IMR-90 (cell line): ENCODE measurements at places on chromosomes 3 and 15. TPM values are rescaled to one million over a fixed set of nuclear protein-coding genes. Genes with fewer than 3 reads are reported as not detected.

DNA sequence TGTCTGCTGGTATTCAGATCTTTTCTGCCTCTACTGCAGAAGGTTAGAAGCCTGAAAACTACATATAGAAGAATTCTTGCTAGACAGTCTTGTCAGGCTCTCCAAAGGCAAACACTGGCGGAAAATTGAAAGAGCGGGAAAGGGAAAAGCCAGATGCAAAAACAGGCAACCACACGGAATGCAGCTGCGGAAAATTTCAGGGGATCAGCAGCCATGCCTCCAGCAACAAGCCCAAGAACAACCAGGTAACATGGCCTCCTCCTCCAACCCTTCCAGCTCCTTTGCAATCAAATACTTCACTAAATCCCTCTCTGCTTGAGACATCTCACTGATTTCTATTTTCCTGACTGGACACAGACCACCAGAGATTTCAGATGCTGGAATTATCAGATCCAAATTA lies 9.6 kb downstream of the UBP1 start:
- no peaks in the 10 kb centered on the region for H3K36me3 ChIP-seq
- H3K4me1 ChIP-seq: peaks cover 14% of the 10 kb centered on the region
- no peak overlapping the region for H3K27ac ChIP-seq
- DNase-seq: no peak
- H3K27me3 ChIP-seq: no peaks in the 10 kb centered on the region

DNA sequence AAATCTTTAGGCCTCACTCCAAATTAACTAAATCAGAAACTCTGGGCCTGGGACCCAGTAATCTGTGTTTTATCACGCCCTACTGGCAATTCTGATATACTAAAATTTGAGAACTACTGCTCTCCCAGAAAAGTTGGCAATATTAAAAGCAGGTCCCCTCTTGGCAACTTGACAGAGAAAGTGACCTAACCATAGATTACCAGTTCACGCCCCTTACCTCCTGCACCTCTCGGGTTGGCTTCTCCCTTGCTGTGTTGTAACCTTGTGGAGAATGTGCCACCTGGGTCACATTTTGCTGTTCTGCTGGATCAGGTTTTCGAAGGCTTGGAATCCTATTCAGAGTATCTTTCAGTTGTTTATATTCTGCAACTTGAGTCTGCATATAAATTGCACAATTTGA lies 59.1 kb downstream of the GOLIM4 start:
- no peak overlapping the region for H3K27ac ChIP-seq
- peaks cover 11% of the 10 kb centered on the region for H3K36me3 ChIP-seq

- H3K4me3 ChIP-seq: no peak overlapping the region
- peaks cover 52% of the 10 kb centered on the region for H3K36me3 ChIP-seq
- no peaks in the 10 kb centered on the region for H3K27me3 ChIP-seq
- peaks cover 21% of the 10 kb centered on the region for H3K4me1 ChIP-seq
- H3K27ac ChIP-seq: peak overlapping the region; percentile 91
These were observed 53.2 kb downstream of the OXNAD1 start for GRCh38 chr3:16318176-16318575.

GRCh38 chr3:36840453-36840921 lies 76.1 kb upstream of the DCLK3 start:
- H3K4me3 ChIP-seq: no peak overlapping the region
- no peaks in the 10 kb centered on the region for H3K4me1 ChIP-seq
- H3K36me3 ChIP-seq: peaks cover 11% of the 10 kb centered on the region
- H3K27me3 ChIP-seq: no peaks in the 10 kb centered on the region
- no peak for DNase-seq
- H3K27ac ChIP-seq: no peak overlapping the region

- no peaks in the 10 kb centered on the region for H3K4me1 ChIP-seq
- H3K27ac ChIP-seq: no peak overlapping the region
- no peaks in the 10 kb centered on the region for H3K36me3 ChIP-seq
- H3K4me3 ChIP-seq: no peak overlapping the region
- no peak for DNase-seq
These were observed 30.3 kb upstream of the CMC1 start for GRCh38 chr3:28210968-28211713.

DNA sequence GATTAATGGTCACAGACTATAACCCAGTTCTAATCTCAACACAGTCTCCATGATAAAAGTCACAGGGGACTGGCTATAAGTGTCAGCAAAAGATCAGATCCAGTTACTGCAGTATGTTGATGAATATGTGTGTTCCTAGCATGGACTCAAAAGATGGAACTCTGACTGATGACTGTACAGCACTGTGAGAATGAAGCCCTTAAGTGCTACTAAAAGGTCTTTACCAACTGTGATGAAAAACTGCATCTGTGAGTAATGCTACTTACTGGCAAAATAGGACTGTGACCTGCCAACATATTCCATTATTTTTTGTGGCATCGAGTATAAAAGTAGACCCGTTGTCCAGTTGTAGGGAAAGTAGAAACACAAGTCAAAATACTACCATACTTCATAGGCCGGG lies 284.2 kb downstream of the ROBO2 start:
- H3K4me3 ChIP-seq: no peak overlapping the region
- H3K4me1 ChIP-seq: 0 out of 2 replicates have a peak, but pooled peaks cover 2% of the 10 kb centered on the region
- no peak overlapping the region for H3K27ac ChIP-seq
- no peaks in the 10 kb centered on the region for H3K36me3 ChIP-seq
- no peaks in the 10 kb centered on the region for H3K27me3 ChIP-seq

DNA sequence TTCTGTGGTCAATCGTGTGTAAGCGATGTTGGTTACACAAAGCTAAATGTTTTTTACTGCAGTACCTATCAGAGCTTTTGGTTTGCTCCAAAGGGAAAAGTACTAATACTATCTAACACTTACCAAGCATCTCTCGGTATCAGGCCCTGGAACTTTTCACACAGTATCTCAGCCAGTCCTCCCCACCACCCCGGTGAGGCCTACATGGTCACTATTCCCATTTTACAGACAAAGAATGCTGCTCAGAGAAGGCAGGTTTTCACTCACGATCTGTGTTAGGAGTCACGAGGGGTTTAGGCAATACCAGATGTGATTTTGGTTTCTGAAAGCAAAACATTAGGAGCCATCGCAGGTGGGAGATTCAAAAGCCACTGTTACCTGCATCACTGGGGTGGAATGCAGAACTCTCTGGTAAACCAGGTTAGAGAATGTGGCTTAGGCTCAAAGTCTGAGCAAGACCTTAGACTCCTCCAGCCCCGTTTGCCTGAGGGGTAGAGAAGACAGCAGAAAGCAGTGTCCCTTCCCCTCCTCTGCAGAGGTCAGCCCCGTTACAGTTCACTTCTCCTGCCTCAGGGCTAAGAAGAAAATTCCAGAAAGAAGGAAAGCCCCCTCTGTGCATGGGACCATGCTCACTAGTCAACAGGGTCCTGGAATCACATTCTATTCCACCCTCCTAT lies 57.2 kb downstream of the XXYLT1 start:
- no peaks in the 10 kb centered on the region for H3K27me3 ChIP-seq
- no peak overlapping the region for H3K4me3 ChIP-seq
- DNase-seq: no peak

DNA sequence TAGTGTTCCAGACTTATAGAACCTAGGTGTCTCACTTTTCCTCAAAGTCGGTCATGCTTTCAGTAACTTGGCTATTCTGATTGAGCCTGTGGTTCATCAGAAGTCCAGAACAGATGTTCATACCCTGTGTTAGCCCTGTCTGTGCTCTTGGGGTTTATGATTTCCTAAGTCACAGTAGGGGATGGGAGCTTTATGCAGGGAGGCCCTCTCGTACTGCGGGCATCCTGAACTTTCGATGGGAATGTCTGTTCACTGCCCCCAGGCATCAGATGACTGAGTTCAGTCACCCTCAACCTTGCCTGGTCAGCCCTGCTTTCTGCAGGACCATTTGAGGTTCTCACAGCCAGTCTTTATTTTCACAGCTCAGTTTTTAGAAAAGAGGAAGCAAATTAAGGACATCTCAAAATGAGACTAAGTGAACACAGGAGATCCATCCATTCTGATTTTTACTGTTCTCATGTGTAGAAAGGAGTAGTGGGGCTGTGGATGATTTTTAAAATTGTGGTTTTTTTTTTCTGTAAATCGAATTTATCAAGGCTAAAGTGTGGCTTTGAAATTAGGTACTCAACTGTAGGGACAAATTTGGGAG lies 71.3 kb downstream of the CMTM8 start:
- DNase-seq: no peak
- H3K27me3 ChIP-seq: peaks cover 17% of the 10 kb centered on the region
- no peaks in the 10 kb centered on the region for H3K4me1 ChIP-seq
- no peak overlapping the region for H3K4me3 ChIP-seq

DNA sequence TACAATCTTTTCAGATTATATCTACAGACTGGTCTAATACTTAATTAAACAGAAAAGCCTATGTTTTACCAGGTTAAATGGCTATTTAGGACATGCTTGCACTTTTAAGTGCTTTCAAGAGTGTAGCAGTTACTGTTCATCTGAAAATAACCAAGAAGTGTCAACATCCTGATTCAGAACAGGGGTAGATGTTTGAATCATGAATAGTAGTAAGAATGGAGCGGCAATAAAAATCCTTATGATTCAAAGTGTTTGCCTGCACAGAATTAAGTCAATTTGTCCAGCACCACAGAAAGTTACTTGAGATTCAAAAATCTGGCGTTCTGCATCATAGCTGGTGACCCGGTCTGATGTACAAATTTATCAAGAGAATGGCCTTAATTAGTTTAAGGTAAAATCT lies 48.3 kb downstream of the GREM1 start:
- no peak overlapping the region for H3K27ac ChIP-seq
- H3K4me3 ChIP-seq: no peak overlapping the region
- peaks cover 5% of the 10 kb centered on the region for H3K36me3 ChIP-seq

CHAC1 gene
- polyA plus RNA-seq: 72.5 and 77.8 TPM in 2 replicates

ZNF80 gene
- not detected in 2 replicates for polyA plus RNA-seq

DNA sequence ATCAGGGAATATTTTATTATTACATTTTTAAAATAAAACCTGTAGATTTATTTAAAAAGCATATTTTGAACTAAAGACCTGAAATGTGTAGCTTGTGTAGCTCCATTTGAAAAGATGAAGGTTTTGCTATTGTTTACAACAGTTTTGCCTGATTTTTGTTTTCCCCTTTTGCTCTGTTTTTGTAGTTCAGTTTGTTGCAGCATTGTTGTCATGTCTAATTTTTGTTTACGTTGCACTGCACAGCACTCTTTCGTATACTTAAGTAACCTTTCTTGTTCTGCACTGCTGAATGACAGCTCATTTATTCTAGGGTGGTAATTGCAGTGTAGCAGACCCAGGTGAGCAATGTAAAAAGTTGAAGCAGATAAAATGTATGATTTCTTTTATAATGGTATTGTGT lies 435.8 kb downstream of the LPP start:
- H3K36me3 ChIP-seq: no peaks in the 10 kb centered on the region; the same call in 1 of the 2 replicates
- no peak for DNase-seq
- no peak overlapping the region for H3K4me3 ChIP-seq
- no peaks in the 10 kb centered on the region for H3K27me3 ChIP-seq

- H3K36me3 ChIP-seq: no peaks in the 10 kb centered on the region
- H3K4me3 ChIP-seq: no peak overlapping the region
- no peaks in the 10 kb centered on the region for H3K27me3 ChIP-seq
- DNase-seq: peak; percentile 86
- H3K4me1 ChIP-seq: peaks cover 18% of the 10 kb centered on the region
These were observed 89.7 kb upstream of the FGF12 start for GRCh38 chr3:192817053-192817452.

DNA sequence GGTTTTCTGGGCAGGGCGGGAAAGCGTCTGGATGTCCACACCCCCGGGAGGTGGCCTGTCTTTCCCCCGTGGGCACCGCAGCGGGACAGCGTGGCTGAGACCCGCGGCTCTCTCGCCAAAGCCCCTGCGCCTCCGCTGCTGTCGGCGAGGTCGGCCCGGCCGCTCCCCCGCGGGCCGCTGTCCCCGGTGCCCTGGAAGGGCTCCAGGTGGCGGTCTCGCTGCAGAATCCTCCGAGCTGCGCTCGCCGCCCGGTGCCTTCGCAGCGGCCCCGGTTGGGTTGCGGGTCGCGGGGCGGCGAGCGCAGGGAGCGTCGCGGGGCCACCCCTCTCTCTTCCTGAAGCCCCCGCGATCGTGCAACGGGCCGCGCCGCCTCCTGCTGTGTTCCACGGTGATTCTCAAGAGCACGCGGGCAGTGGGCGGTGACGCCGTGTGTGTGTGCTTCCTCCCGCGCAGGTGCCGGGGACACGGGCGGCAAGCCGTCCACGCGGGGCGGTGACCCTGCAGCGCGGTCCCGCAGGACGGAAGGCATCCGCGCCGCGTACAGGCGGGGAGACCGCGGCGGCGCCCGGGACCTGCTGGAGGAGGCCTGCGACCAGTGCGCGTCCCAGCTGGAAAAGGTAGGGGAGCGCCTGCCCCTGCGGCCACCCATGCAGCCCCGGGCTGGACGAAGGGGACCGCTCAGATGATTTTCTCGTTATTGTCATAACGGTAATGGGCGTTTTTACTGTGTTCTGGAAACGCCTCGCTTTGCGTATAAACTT lies 54.4 kb downstream of the LRRK1 start:
- peaks cover 8% of the 10 kb centered on the region; the same call in 1 of the 2 replicates for H3K27me3 ChIP-seq
- no peaks in the 10 kb centered on the region for H3K4me1 ChIP-seq
- H3K36me3 ChIP-seq: peaks cover 2% of the 10 kb centered on the region
- peak overlapping the region; percentile 29; the same call in 1 of the 2 replicates for H3K4me3 ChIP-seq
- H3K27ac ChIP-seq: no peak overlapping the region

- peak; percentile 46 for DNase-seq
- peak overlapping the region; percentile 60 for H3K27ac ChIP-seq
- H3K27me3 ChIP-seq: no peaks in the 10 kb centered on the region
- no peak overlapping the region for H3K4me3 ChIP-seq
- H3K36me3 ChIP-seq: peaks cover 13% of the 10 kb centered on the region
- peaks cover 26% of the 10 kb centered on the region for H3K4me1 ChIP-seq
These were observed 7.2 kb downstream of the FAH start for GRCh38 chr15:80159811-80160569.

- H3K4me1 ChIP-seq: peaks cover 3% of the 10 kb centered on the region; the same call in 1 of the 2 replicates
- no peaks in the 10 kb centered on the region for H3K36me3 ChIP-seq
- H3K27me3 ChIP-seq: peaks cover 32% of the 10 kb centered on the region
These were observed 4.1 kb downstream of the GAP43 start for GRCh38 chr3:115627180-115628074.

DNA sequence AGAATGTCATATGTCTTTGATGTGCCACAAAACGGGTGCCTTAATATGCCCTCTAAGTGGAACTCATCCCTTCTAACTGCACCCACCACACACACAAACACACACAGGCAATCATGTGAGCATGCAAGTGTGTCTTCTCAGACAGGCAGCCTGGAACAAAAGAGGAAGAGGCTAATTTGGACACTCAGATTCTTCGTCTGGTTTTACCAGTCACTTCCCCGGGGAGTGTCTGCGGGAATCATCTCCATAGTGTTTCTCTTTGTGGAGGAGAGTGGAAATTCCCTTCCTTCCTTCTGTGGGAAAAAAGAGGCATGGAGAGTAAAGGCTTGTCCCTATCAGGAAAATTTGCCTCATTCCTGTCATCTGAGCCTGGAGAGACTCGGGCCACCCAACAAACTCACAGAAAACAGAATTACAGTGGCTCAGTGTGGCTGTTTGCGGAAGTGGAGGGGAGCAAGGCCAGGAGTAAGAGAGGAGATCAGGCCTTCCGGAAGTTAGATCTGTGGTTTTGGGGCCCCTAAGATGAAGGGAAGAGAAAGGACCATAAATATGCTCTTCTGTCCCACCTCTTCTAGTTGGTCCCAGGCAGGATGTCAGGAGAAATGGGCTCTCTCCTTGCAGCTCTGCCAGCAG lies 212.6 kb upstream of the SEMA6D start:
- H3K4me1 ChIP-seq: peaks cover 4% of the 10 kb centered on the region; the same call in 1 of the 2 replicates
- no peak overlapping the region for H3K4me3 ChIP-seq
- no peaks in the 10 kb centered on the region for H3K27me3 ChIP-seq
- H3K36me3 ChIP-seq: no peaks in the 10 kb centered on the region
- DNase-seq: no peak
